Amniotic stem cell (primary cell): ENCODE measurements at places on chromosomes 5 and 9.

GRCh38 chr5:137751869-137752491, 2.2 kb downstream of the HNRNPA0 start:
- peak; percentile 44 for DNase-seq

GRCh38 chr5:26843677-26844076, 194.7 kb downstream of the CDH9 start:
- DNase-seq: no peak

- no peak for DNase-seq
Measured at GRCh38 chr9:4866239-4866969, 73.7 kb downstream of the RCL1 start.

DNA sequence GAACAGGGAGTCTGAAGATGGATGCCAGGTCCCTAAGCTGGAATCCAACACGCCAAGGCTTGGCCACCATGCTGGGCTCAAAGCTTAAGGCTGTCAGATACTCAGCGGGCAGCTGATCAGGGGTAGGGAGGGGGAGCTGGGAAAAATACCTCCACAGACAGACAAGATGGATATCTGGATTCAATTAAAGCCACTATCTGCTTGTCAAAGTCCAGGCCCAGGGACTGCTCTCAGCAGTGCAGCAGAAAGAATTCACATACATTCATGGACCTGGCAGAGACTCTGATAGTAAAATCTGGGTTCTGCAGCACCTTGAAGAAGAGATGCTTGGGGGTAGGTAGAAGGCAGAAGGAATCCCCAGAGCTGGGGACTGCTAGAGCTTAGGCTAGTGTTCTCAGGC, 3.2 kb upstream of the RPP25L start:
- DNase-seq: no peak

DNA sequence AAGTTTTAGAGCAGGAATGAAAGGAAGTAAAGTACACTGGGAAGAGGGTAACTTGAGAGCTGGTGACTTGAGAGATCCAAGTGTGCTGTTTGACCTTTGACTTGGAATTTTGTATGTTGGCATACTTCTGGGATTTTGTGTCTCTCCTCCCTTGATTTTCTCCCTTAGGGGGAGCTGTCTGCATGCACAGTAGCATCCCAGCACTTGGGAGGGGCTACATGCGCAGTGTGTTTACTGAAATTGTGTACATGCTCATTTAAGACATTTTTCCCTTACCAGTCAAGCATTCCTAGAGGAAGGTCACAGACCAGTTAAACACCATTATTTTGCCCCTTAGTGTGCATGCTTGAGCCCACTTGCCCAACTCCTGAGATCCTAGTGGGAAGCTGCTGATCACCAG, 120.1 kb downstream of the ZNF622 start:
- no peak for DNase-seq

DNA sequence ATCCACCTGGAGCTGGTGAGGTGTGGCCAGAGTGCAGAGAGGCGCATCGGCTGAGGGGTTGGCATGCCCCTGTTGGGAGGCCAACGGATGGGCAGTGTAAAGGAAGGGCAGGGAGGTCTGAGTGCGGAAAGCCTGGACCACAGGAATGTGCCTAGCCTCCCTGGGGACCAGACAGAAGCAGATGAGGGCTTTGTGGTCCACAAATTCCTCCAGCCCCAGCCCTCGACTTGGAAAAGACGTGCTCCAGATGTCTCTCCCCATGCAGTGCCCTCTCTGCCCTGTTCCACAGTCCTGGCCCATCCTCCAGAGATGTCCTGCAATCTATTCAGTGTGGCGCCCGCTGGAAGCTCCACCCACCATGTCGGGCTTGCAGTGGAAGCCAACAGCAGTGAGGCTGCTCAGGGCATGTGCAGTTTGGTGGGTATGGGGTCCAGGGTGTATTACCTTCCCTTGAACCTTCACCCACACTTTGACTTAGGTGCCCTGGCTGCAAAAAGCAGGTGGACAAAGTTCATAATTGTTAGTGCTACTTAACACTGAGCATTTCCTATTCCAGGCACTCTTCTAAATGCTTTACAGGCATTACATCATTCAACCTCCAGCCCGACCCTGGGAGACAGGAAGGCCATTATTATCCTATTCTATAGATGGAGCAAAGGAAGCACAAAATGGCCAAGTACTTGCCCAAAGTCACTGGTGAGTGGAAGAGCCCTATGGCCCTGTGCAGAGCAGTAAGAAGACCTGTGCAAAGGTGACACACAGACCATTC, 120.2 kb upstream of the SLC25A48 start:
- DNase-seq: no peak

- DNase-seq: no peak
Measured at GRCh38 chr5:160904591-160904990, 52.6 kb upstream of the ATP10B start.

- no peak for DNase-seq
Measured at GRCh38 chr9:79360387-79361347, 211.1 kb upstream of the TLE4 start.

GRCh38 chr5:89374144-89374784, 491.3 kb upstream of the MEF2C start:
- DNase-seq: no peak

DNA sequence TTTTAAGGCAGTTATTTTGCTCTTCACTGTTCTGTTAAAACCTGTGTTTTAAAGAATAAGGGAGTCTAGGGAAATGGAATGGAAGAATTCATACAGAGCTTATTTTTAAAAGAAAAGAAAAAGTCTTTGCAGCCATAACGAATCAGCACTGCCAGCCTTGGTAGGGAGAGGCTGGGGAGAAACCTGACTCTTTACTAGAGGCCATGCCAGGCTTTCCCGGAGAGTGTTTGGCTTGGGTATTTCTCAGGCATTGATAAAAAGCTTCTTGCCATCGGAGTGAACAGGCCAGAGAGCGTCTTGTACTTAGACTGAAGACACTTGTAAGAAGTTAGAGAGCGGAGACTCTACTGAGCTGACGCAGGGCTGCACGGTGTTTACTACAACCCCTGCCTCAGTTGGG, 72.7 kb upstream of the NFIL3 start:
- DNase-seq: no peak

DNA sequence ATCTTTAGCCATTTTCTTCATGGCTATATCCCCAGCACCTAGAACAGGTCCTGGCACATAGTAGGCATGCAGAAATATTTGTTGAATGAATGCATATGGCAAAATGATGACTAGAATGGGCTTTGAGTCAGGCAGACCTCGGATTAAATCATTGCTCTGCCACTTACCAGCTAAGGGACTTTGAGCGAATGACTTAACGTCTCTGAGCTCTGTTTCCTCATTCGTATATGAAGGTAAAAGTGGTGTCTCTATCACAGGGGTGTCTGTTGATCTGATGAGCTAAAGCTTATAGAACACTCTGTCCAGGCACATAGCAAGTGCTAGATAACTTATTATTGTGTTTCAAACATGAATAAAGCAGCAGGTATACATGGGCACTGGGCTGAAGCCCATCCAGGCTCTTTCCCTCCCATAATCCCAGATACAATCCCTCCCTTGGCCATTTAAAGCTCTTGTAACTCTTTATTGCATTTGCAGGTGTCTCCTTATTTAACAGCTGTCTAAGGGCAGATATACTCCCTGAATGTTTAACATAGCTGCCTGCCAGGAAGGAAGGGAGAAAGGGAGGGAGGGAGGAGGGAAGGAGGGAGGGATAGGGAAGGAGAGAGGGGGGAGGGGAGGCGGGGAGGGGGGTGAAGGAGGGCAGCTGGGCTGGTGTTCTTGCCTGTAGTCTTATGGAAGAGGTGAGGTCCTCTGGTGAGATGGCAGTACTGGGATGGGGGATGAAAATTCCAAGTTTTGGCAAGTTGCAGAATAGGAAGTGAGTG, 23.2 kb upstream of the STXBP1 start:
- DNase-seq: no peak

DNA sequence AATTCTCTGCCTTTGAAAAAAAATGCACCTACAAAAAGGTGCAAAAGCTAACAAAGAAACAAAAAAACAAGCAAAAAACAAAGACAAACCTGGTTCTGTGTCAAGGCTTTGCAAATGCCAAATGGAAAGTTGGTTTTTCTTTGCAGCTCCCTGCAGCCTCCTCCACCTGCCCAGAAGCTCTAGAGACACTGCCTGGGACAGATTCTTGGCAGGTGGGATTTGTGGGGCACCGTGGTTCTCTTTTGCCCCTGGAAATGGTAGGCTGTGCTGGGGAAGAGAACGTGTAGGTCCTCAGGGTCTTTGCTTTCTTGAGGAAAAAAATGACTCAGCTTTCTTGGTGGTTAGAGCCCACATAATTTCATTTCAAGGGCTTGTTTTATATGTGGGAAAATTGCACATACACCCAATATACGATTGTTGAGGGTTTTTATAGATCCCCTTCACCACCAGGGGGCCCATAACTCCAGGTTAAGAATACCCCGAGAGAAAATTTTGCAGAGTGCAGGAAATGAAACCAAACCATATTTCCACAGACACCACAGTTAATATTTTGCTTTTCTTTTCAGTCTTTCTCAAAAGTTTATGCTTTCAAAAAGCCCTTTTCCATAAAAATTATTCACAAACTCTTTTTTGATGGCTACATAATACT, 58.7 kb downstream of the NXNL2 start:
- peak; percentile 60 for DNase-seq

DNA sequence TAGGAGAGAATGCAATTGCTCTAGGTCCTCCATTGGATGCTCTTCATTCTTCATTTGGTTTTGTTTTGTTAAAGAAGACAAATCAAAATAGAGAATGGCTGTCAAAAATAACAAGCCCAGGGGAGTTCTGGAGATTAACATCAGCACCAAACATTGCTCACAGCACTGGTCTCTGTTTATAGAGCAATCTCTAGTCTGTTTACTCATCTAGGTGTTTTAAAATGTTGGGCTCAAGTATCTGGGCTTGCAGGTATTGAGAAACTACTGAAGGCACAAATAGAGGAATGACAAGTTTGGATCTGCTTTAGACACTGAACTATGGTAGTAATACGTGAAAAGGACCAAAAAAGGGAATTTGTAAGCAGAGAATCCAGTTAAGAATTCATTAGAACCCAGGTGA, 77.0 kb upstream of the TMC1 start:
- no peak for DNase-seq

GRCh38 chr5:135018457-135018856, 15.6 kb downstream of the PITX1 start:
- DNase-seq: no peak

- DNase-seq: no peak
Measured at GRCh38 chr9:134337469-134337868, 11.2 kb downstream of the RXRA start.

- no peak for DNase-seq
Measured at GRCh38 chr5:97243353-97243752, 60.3 kb upstream of the RIOK2 start.

DNA sequence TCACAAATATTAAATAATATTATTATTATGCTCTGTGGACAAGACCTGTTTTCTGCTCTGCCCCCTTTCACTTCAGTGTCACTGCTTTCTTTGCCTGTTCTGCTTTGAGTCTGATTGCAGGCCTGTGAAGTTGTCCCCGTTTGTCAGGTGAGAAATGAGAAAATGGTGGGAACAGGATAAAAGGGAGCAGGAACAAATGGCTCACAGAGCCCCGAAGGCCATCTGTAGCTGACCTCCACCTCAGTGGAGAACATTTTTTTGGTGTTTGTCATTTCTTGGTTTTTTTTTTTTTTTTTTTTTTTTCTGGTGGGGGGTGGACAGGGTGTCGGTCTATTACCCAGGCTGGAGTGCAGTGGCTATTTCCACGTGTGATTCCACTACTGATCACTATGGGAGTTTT, 13.2 kb upstream of the S100Z start:
- no peak for DNase-seq

DNA sequence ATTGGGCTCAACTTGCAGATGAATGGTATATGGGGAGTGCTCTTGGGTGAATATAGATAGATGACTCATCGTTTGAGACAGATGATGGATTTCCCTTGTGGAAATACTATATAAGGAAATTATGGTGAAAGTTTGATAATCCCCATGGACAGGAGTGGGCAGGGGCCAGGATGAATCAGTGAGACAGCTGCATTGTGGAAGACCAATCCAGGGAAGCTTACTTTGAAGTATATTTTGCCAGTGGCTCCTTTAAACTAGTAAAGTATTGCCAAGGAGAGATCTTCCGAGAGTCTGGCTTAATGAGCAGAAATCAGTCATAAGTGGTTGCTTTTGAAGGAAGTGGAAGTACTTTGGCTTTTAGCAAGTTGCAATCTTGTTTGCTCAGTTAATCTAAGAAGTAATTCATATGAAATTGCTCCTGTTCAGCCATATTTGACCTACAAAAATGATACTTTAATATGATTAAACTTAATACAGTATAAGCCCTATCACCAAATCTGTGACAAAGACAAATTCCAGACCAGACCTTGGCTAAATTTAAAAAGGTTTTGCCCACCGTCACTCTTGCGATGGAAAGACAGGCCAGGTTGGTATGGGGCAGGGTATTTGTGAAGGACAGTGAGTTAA, 9.3 kb upstream of the TNC start:
- DNase-seq: no peak

DNA sequence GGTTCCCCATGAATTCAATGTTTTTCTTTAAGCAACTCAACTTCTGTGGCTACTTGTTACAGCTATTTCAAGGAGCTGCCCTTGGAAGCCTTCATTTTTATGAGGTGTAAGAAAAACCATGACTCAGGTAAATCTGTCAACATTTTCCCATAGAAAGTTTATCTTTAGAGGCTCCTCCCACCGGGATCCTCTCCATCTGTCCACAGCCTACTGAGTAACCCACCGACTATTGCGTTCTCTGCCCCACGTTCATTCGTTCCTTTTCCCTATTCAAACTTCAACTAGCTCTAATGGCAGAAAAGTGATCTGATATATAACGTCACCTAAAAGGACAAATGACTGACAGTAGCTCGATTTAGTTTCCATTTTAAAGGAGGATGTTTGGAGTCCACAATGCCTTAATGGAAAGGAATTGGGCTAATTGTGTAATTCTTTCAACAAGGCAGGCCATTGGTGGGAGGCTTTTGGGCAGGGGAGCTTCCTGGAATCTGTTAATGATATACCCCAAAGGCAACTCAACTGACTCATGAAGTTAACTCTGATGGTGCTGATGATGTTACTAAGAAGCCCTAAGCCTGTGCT, 29.3 kb upstream of the NR3C1 start:
- no peak for DNase-seq

GRCh38 chr9:123655681-123656423, 274.1 kb downstream of the DENND1A start:
- DNase-seq: no peak

DNA sequence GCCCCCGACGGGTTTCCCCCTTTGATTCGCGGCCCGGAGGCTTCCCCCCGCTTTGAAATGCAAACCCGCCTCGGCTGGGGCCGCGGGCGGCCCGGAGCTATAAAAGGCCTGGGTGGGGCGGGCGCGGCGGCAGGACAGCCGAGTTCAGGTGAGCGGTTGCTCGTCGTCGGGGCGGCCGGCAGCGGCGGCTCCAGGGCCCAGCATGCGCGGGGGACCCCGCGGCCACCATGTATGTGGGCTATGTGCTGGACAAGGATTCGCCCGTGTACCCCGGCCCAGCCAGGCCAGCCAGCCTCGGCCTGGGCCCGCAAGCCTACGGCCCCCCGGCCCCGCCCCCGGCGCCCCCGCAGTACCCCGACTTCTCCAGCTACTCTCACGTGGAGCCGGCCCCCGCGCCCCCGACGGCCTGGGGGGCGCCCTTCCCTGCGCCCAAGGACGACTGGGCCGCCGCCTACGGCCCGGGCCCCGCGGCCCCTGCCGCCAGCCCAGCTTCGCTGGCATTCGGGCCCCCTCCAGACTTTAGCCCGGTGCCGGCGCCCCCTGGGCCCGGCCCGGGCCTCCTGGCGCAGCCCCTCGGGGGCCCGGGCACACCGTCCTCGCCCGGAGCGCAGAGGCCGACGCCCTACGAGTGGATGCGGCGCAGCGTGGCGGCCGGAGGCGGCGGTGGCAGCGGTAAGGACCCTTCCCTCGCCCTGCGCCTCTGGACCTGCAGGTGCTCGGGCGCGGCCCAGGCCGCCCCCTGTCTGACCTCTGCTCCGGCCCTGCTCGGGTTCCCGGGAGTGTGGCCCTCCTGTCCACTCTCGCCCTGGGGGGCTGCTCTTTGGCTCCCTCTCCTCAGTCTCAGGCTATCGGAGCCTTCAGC, at the start of gene CDX1:
Gene CDX1, plus strand, starts transcription at position 129 of the 862 bp plus-strand sequence. Its CDS starts 99 bp downstream, at position 228.
- DNase-seq: no peak
